ENCODE measurements at places on chromosomes 6 and 20.

DNA sequence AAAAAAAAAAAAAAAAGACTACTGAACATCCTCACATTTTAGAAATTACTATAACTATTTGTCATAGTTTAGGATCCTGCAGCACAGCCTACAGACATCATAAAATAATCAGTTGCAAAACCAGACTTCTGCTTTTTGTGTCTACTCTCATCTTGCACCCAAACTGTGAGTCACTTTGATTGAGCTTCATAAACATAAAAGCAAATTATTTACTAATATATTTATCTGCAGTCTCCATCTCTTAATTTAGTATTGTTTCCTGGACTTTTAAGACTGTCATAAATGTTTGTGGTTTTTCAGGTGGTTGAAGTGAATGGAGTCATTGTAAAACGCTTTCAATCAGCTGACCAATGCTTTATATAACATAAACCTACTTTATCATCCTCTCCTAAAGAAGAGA, 14.8 kb upstream of the CALHM6 start:
- H3K27me3 ChIP-seq = no peaks in the 10 kb centered on the region
- no peak overlapping the region for H3K4me3 ChIP-seq
- no peaks in the 10 kb centered on the region for H3K36me3 ChIP-seq
- no peak overlapping the region for H3K27ac ChIP-seq

DNA sequence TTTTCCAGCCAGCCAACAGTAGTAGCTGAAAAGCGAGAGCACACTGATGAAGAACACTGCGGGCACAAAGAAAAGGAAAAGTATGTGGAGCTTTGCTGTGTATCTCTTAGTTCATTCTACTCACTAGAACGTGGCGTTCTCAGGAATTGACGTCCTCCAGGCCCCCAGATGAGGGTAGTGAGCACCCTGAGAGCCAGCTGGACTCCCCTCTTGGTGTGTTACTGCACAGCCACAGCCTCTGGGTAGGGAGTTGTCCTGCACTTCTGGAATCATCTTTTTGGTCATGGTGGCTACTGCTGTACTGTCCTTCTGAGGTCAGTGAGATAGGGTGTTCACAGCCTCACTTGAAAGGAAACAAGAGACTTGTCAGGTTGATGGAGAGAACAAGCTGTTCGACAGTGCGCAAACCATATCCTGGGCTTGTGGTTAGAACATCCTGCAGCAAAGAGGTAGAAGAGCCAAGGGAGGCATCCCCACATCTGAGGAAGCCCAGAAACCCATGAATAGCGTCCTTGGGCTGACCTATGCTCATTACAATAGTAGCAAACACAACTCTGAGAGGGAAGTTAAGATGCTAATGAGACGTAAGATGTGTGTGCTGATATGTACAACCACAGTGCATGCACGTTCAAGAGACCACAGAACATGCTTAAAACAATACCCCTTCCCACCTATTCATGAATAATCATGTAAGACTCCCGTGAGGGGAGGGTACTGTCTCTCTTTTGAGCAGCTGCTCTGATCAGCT, 14.6 kb upstream of the HLA-F start:
- no peak overlapping the region for H3K4me3 ChIP-seq
- peaks cover 18% of the 10 kb centered on the region for H3K27me3 ChIP-seq
- H3K4me1 ChIP-seq = no peaks in the 10 kb centered on the region
- H3K36me3 ChIP-seq = no peaks in the 10 kb centered on the region

DNA sequence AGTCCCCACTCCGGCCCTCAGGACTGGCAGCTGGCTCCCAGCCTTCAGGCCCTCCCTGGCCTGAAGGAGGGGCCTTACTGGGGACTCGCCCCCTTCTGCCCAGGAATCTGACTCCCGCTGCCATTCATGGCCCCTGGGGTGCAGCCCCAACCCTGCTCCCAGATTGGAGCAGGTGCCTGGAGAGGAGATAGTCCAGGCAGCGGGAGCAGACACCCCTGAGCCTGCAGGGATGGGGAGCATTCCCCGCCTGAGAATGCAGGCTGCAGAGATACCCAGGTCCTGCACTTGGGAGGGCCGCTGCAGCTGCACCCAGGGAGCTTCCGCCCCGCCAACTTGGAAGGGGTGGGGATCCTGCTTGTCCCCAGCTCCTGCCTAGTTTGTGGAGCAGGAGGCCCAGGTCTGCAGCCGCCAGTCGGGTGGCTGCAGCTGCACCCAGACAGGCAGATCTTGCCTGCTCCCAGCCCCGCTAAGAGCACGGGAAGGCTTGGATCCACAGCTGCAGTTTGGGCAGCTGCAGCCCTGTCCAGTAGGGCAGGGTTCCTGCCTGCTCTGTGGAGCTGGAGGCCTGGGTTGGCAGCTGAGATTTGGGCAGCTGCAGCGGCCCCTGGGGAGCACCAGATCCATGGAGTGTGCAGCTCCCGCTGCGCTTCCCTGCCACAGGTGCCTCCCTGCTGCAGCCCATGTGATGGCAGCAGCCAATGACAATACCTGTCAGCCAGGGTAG, 5.2 kb downstream of the GTSF1L start:
- no peak for DNase-seq
- H3K36me3 ChIP-seq = no peaks in the 10 kb centered on the region
- H3K4me3 ChIP-seq = no peak overlapping the region
- no peaks in the 10 kb centered on the region for H3K27me3 ChIP-seq
- no peaks in the 10 kb centered on the region for H3K4me1 ChIP-seq
- no peak overlapping the region for H3K27ac ChIP-seq

DNA sequence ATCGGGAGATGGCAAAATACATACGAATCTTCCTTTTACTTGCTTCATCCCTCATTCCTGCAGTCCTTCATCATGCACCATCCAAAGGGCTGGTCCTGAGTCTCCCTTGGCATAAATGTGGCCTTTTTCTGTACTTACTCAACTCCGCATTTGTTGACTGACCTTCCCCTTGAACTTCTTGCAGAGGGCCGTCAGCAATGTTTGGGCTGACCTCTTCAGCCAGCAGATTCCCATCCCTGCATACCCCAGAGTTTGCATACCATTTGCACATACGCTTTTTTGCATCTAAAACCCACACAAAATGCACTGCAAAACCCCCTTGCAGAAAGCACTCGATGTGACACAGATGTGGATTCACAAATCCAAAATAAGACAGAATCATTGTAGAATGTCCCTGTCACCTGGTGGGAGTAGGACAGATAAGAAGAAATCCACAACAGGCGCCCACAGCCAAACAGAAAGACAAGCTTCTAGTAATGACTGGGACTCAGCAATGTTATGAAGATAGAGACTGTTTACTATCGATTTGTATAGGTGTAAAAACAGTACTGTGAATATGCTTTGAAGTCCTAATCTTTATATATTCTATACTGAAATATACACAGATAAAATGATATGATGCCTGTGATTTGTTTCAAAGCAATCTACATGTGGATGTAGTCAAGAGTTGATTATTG, 45.8 kb downstream of the TBC1D7 start:
- no peaks in the 10 kb centered on the region for H3K36me3 ChIP-seq
- H3K27ac ChIP-seq = no peak overlapping the region
- DNase-seq = no peak
- no peaks in the 10 kb centered on the region for H3K4me1 ChIP-seq
- no peaks in the 10 kb centered on the region for H3K27me3 ChIP-seq

DNA sequence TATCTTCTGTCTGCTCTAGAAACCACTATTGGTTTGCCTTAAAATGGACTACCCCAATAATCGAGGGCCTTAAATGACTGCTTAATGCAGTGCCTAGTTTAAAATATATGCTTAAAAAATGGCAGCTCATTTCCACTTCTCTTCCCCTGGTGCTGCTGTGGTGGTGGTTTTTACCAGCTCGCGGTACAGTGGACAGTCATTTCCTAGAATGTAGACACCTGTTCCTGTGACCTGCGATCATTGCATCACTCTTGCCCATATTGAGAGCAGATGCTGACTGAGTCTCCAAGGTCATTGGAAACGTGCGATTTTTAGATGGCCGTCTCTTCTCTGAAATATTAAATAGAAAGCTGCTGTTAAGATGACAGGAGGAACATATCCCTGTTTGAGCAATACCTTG, 164.1 kb downstream of the UTRN start:
- peaks cover 24% of the 10 kb centered on the region for H3K36me3 ChIP-seq
- DNase-seq = no peak
- H3K4me3 ChIP-seq = no peak overlapping the region
- H3K27me3 ChIP-seq = no peaks in the 10 kb centered on the region
- H3K4me1 ChIP-seq = no peaks in the 10 kb centered on the region
